ENCODE measurements at places on chromosomes 2 and 18. TPM values are rescaled to one million over a fixed set of nuclear protein-coding genes. Genes with fewer than 3 reads are reported as not detected.

Gene PAX8
- total RNA-seq: under 0.01 TPM

Gene DAW1
- 8.7 TPM for total RNA-seq

Gene ACTR3
- 212 TPM for total RNA-seq

Gene KCNF1
- total RNA-seq: not detected

Measured in cardiac atrium fibroblast (primary cell).